Glutamatergic neuron (in vitro differentiated cells): ENCODE measurements at places on chromosomes 7 and 10. TPM values are rescaled to one million over a fixed set of nuclear protein-coding genes. Genes with fewer than 3 reads are reported as not detected.

Gene CACNA2D1
- total RNA-seq = 258 TPM

Gene KLLN
- 0.27 TPM for total RNA-seq

Gene CDNF
- total RNA-seq = 2.2 TPM

Gene TMEM229A
- not detected for total RNA-seq

Gene FOXI2
- 0.17 TPM for total RNA-seq
